Stimulated activated CD4-positive, alpha-beta T cell treated with anti-CD3 and anti-CD28 coated beads, Interleukin-2, amount 100 ng/mL, for 24 hours (primary cell): ENCODE measurements at places on chromosomes 12 and 14.

DNA sequence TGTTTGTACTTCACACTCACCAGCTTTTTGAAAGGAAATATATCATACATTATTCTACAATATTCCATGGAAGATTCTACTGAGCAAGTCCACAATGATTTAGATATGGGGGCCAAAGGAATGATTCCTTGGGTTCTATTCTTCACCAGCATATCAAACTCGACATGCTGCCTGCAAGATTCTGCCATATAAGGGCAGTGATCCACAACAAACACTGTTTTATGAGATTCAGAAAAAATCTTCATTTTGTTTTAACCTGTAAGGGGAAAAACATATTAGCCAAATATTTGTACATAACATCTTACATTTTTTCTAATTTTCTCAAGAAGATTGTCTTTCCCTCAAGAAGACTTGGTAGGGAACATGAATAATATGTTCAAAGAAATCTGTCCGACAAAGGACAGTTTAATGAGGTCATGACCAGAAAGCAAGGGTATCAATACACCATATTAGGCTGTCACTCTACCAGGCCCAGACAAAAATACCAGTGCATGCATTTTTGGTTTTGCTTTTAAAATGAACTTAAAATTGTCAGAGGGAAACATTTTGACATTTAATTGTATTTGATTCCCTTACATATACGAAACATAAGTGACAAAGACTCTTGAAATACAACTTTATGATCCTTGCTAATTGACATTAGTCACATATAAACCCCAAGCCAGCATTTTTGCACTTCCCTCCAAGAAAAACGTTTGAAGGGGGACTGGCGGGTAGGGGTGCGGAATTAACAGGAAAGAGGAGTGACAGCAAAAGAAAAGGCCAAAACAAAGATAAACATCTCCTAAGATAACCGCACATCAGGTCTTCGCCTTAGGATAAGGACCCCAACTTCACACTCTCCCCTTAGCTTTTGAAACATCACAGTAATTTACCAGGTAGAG, 980 bp downstream of the INTS13 start:
- no peak for DNase-seq

DNA sequence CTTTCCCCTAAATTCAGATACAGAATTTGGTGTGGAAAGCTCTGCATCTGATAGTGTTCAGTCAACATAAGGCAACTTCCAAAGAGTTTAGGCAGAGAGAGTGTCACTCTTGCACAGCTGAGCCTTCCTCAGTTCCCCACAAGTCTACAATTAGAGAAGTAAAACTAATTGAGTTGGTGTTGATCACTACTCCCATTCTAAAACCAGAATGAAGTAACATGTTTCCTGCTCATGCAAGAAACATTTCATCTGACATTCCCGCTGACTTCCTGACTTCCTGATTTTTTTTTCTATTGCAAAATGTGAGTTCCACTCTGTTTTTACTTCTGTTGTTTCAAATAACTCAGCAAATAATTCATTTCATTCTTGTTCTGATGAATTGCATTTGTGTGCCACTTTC, 271.0 kb downstream of the ALG10B start:
- no peak for DNase-seq

GRCh38 chr14:104781271-104782077, 14.1 kb downstream of the AKT1 start:
- DNase-seq = no peak

GRCh38 chr12:101850199-101850598, 19.4 kb upstream of the GNPTAB start:
- no peak for DNase-seq

DNA sequence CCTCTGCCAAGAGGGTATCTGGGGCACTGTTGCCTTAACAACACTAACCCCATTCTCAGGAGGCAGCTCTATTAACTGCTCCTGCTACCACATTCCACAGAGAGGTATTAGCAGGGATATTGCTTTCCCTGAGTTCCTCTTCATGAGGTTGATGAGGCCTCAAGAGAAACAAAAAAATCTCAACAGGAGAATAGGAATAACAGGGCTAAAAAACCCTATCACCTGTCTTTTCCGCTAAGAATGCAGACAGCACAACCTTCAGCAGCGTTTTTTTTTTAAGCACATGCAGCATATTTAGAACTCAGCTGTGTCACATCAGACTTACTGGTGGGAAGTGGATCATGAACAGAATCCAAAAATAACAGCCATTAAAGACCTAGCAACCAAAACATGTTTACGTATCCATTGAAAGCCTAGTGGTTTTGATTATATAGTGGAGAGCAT, 29.2 kb downstream of the ATF7 start:
- DNase-seq = no peak

- no peak for DNase-seq
Measured at GRCh38 chr12:49505672-49506071, 33.2 kb upstream of the KCNH3 start.

DNA sequence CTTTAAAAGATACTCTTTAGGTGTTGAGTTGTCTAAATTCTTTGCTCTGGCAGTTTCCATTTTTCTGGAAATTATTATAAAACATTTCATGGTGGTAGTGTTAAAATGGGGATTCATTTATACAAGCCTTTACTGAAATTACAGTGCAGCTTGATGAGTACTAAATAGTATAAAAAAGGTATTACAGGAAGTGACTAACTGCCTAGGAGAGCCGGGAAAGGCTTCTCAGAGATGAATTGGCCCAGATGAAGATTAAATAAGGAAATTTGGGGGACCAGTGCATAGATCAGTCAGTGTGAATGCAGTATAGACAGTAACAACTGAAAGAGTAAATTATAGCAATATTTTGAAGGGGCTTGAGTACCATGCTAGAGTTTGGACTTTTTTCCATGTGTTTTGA, 7.5 kb downstream of the PSMA6 start:
- no peak for DNase-seq

DNA sequence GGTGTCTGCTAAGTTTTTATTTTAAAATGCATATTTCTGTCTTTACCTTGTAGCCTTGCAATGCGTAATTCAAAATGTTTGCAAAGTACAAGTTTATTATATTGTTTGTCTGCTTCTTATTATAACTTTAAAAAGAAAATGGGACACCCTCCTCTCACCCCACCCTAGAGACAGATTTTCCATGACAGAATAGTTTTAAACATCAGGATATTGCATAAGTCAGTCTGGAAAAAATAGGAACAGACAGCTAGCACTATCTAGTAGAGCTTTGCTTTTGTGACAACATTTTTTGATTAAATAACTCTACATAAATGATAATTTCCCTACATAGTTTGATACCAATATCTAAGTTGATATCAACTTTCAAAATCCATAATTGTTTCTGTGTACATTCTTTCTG, 71.3 kb downstream of the PDE3A start:
- DNase-seq = no peak

DNA sequence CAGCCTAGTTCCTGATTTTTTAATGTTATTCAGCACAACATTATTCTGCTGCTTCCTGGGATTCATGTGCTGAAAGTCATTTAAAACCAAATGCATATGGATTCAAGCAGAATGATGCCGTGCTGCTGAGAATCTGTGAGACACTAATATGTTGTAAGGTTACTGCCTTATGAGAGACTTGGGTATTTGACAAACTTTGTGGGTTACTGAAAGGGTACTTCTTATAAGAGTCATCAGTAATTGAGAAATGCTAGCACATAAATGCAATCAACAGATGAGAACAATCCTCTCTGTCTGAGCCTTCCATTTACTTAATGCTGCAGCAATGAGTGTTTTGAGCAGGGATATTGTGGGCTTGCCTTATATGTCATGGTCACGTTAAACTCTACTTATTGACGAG, 175.7 kb downstream of the NPAS3 start:
- DNase-seq = no peak

DNA sequence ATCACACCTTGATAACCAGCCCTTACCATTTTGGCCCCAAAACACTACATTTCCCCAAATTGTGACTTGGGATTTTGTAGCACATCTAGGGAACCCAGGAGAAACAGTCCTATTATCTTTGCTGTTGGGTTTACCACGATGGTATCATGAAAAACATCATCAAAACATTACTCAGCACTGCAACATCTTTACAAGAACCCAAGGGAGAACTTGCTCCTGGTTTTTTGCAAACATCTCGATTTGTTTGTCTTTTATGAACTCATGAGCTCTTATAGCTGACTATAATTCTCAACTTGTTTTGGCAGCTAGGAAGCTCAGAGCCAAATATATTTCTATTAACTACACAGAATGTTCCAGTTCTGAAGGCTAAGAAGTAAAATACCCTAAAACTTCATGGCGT, 65.7 kb downstream of the TBX5 start:
- no peak for DNase-seq
